Heart left ventricle (tissue), 16 donors: ENCODE measurements at places on chromosomes 6 and 20.

GRCh38 chr20:38609815-38610214, 8.2 kb downstream of the ARHGAP40 start:
- DNase-seq = no peak

- DNase-seq = no peak
These were observed 263.7 kb downstream of the TAF4 start for GRCh38 chr20:61801857-61802442.

DNA sequence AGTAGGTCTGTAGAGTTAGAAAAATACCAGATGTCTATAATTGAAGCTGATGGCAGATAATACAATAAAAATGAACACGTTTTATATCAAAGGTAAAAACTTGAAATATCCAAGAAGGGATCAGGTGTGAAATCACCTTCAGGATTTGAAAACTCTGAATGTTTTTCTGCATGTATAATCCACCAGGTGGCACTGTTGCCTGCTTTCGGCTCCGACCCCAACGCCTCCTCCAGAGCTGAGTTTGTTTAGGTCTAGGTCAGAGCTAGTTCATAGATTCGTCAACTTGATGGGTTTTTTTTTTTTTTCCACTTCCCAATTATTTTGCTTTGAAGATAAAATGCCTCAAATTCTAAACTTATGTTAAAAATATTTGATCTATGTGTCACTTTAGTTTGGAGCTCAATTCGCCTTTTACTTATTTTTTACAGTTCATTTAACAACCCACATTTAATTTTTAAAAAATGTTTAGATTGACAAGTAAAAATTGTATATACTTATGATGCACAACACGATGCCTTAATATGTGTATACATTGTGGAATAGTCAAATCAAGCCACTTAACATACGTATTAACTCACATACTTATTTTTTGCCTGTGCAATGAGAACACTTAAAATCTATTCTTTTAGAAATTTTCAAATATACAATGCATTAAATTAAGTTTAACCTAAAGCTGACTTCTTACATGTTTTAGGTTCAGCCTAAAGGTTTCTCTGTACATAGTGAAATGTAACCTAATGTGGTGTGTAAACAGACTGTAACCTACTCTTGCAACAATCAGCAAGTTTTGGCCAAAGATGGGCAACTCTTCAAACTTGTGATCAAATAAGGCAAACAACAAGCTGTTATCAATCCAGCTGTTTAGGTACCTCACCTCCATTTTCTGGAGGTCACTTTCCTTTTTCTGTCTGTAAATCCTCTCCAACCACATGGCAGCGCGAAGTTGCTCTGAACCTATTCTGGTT, 39.4 kb upstream of the ENPP4 start:
- peak; percentile 37 for DNase-seq

- DNase-seq = no peak
These were observed 89.1 kb downstream of the AIG1 start for GRCh38 chr6:143149771-143150170.
